ENCODE measurements at places on chromosomes 2 and 18. TPM values are rescaled to one million over a fixed set of nuclear protein-coding genes. Genes with fewer than 3 reads are reported as not detected.

DNA sequence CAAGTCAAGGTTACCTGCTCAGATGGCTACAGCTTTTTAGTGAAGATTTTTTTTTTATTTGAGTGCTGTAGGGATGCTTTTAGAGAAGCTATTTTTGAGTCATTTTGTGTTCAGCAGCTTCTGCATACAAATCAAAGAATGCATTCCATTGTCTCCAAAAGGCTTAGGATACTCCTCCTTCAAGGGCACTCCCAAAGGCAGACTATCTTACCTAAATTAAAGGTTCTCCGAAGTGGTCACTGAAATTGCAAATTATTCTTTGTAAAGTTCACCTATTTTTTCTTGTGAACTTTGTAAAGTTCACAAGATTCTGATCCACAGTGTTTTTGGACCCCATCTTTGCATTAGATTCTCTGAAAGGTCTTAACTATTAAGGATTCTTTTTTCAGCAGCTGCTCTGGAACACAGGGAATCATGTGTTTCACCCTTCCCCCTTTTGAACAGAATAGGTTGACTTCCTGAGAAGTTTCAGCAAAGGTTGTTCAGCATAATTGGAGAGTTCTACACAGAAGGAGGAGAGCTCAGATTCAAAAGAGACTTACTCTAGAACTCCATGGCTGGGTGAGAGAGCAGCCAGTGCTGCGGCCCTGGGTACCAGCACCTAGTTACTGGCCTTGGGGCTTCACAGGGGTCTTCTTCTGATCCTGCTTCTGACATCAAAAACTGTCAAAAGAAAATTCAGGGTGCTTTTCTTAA is 14.5 kb downstream of the CLIP4 start:
- DNase-seq = no peak

DNA sequence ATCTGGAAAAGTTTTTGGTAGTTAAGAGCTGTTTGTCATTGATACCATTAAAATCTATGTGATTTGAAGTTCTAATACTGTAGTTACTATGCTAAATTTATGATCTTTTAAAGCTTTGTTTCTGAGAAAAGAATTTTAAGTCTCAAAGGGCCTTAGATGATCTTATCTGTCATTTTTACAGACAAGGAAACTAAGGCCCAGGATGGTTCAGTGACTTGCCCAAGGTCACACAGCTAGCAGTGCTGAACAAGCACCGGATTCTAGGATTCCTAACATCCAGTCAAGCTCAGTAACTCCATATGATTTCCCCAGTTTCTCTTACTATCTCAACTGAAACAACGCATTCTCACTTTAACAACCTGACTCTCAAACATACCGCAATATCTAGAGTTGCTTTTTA is 37.7 kb downstream of the PELI1 start:
- DNase-seq = no peak

POMC gene
- polyA plus RNA-seq = 7.8 TPM

CCDC74B gene
- polyA plus RNA-seq = 23.5 TPM

- DNase-seq = no peak
These were observed 77.1 kb downstream of the MBOAT2 start for GRCh38 chr2:8926356-8926755.

DNA sequence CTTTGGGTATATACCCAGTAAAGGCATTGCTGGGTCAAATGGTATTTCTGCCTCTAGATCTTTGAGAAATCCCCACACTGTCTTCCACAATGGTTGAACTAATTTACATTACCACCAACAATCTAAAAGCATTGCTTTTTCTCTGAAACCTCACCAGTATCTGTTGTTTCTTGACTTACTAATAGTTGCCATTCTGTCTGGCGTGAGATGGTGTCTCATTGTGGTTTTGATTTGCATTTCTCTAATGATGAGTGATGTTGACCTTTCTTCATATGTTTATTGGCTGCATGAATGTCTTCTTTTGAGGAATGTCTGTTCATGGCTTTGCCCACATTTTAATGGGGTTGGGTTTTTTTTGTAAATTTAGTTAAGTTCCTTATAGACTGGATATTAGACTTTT is 382.6 kb upstream of the ZNF804A start:
- DNase-seq = no peak

CD8B2 gene
- polyA plus RNA-seq = 0.13 TPM

DNA sequence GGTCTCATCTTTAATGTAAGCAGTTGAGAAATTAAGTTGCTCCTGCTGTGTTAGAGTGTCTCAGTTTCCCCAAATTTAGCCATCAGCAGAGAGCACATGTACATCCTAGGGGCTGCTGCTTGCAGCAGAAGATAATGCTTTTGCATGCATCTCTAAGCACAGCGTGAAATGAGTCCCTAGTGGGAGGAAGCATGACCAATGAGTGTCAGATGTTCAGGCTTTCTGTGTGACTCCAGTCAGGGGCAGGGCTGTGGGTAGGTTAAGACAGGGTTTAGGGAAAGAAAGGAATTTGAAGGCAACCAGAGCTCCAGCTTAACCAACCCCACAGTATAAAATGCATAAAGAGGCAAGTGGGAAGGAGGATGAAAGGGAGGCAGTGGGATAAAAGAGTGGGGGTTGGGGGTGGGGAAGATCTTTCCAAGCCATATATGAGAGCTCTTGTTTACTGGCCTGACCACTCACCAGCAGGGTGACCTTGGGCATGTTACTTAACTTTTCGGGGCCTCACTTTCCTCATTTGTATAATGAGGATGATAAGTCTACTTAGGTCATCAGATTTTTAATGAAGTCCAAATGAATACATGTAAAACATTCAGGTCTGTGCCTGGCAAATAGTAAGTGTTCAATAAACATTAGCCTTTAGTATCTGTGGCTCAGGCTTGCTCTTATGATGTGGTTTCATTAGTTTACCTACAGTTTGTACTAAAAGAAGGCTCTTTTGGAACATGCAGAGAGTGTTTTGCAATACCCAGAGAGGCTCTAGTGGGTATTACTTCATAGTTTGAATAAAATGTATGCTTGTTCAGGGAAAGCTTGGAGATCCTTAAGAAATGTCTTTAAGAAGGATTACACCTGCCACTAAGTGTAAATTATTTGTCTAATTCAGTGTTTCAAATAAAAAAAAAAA is 42.7 kb upstream of the PELI1 start:
- no peak for DNase-seq

DNA sequence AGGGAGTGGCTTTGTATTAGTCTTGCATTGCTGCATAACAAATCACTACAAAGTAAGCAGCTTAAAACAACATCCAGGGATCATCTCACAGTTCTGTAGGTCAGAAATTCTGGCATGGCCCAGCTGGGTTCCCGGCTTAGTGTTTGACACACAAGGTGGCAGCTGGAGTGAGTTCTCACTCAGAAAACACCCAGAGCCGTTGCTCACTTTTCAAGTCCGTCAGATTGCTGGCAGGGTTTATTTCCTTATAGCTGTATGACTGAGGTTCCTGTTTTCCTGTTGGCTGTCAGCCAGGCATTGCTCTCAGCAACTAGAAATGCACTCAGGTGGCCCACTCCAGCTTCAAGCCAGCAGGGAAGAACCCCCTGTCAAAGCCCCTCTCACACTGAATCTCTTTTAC is 324.1 kb downstream of the CCDC178 start:
- no peak for DNase-seq

SERPINB7 gene
- 0.40 TPM for polyA plus RNA-seq

REG3G gene
- not detected for polyA plus RNA-seq

UGT1A8 gene
- not detected for polyA plus RNA-seq

DNA sequence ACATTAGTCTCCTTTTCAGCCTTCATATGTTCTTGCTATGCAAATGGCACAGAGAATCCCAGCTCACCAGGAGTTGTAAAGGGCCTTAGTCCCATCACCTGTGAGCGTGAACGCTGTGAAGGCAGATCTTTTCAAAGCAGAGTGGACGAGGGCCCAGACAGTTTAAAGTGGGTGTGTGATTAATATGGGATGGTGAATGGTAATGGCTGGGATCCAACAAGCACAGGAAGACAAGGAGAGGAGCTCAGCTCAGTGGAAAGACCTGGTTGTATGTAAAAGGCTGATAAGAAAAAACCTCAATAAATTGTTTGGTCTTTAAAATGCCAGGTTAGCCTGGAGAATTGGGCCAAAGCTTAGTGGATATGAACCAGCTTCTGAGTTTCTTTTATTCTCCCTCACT is 326.2 kb downstream of the NYAP2 start:
- DNase-seq = no peak

DNA sequence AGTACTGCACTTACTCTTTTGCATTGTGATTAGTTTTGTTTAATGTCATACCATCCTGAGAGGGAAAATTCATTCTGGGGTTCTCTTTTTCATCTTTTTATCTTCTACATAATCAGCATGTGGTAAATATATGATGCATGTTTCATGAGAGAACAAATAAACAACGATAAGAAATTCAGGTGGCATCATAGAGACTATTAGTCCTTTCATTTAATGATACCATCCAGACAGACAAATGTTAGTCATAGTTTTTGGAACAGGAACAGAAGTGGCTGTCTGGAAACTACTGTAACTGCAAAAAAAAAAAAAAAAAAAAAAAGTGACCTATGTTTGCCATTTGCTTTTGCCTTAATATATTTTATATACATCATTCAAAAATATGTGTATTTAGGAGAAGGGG is 761.0 kb downstream of the EPHA4 start:
- DNase-seq = no peak

GRCh38 chr2:33620-34019 is 12.7 kb downstream of the FAM110C start:
- DNase-seq = no peak

- DNase-seq = no peak
These were observed 471.9 kb upstream of the TNP1 start for GRCh38 chr2:217331523-217332416.

- no peak for DNase-seq
These were observed 42.8 kb downstream of the METTL8 start for GRCh38 chr2:171390941-171391516.

ERFE gene
- polyA plus RNA-seq = 0.70 TPM

MYOM1 gene
- 8.4 TPM for polyA plus RNA-seq

FBLN7 gene
- polyA plus RNA-seq = 12.2 TPM

KRCC1 gene
- 57.8 TPM for polyA plus RNA-seq

- DNase-seq = no peak
These were observed 131.1 kb downstream of the RBMS1 start for GRCh38 chr2:160362541-160362940.

DNA sequence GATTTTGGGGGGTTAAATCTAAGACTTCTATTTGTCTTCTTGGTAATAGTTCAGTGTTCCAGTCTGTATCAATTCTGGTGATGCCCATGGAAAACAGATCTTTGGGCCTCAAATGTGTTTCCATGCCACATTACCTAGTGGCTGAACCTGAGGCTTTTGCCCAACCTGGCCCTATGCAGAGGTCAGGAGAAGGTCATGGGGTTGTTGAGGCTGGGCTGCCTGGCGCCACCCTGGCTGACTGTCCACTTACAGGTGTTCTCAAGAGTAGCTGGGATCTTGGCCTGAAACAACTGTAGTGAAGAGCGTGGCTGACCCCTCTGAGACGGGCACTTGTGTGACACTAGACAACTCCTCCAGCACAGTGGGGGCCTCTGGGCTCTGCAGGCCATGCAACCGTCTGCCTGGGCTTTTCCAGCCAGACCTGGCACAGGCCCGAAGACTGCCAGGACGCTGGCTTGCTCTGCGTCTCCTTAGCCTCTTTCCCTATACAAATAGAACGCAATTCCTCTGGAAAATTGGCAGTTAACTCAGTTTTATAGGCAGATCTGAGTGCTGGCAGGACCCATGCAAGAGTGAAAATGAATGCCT is 127.8 kb downstream of the TRIM43 start:
- DNase-seq = no peak

CDH2 gene
- polyA plus RNA-seq = 104 TPM

- no peak for DNase-seq
These were observed 53.5 kb downstream of the NXPH2 start for GRCh38 chr2:138726681-138727080.

- DNase-seq = no peak
These were observed 409.3 kb upstream of the KCNH7 start for GRCh38 chr2:163247847-163248220.

- no peak for DNase-seq
These were observed 300.2 kb downstream of the CELF4 start for GRCh38 chr18:37265382-37265781.

RBBP8 gene
- 60.1 TPM for polyA plus RNA-seq

- no peak for DNase-seq
These were observed 77.2 kb downstream of the NEURL3 start for GRCh38 chr2:96427917-96428316.

NXPH2 gene
- 5.9 TPM for polyA plus RNA-seq

TCF23 gene
- polyA plus RNA-seq = 0.72 TPM

DNA sequence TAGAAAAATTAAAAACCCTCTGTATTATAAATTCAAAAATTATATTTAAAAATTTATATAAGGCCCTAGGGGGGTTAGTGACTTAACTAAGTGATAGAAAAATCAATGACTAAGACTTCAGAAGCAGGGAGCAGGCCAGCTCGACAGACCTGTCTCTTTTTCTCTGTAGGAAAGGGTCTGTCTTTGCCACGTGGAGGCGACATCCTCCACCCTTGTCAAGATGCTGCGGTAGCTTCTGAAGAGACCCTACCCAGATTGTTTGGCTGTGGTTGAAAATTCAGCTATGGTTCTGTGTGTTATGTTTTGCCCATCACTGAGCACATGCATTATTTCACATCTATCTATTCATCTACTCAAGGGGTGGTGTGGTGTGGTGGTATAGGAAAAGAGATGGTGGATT is 8.2 kb upstream of the SLC4A3 start:
- no peak for DNase-seq

ANO7 gene
- polyA plus RNA-seq = 3.3 TPM

- DNase-seq = no peak
These were observed 12.0 kb upstream of the BCL11A start for GRCh38 chr2:60565472-60565871.

GRCh38 chr2:121595012-121595891 is 54.0 kb downstream of the CLASP1 start:
- DNase-seq = no peak

- DNase-seq = no peak
These were observed 13.6 kb upstream of the ICA1L start for GRCh38 chr2:202885190-202885589.

DNA sequence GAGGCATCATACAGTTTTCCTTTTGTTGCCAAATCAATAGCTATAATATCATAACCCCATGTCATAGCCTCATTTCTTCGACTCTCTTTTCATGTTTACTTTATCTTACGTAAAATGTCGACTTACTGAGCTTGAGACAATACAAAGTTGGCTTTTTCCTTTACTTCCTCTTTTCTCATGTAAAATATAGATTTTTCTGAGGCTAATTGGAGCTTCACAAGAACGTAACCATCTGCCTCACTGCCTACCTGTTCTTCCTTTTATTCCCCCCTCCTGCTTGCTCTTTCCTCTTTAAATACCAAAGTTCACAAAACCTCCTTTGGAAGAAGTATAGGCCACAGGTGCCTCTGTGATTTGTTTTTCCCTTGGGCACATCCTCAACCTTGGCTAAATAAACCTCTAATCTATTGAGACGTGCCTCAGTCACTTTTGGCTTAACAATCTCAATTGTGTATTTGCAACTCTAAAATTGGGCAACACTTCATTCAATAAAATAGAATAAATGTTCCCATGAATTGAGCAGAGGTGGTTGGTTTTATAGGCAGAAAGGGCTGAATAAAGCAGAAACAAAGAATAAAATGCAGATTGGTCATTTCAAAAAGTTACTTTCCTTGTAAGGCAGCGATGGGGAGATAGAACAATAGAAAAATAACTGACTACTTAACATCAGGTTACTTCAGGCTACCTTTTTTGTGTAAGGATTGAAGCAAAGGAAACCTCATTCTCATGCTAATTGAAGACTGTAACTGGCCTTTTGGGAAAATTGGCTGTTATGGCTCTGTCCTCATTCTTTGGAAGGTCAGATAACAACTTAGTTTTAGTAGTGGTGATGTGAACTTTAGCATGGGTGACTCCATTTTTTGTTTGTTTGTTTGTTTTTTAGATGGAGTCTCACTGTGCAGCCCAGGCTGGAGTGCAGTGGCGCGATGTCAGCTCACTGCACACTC is 21.3 kb downstream of the COMMD1 start:
- no peak for DNase-seq

CNGA3 gene
- polyA plus RNA-seq = not detected

GRCh38 chr18:62585274-62586150 is 62.7 kb downstream of the ZCCHC2 start:
- no peak for DNase-seq
